Neural progenitor cell (in vitro differentiated cells): ENCODE measurements at places on chromosomes 12 and 14. TPM values are rescaled to one million over a fixed set of nuclear protein-coding genes. Genes with fewer than 3 reads are reported as not detected.

BCDIN3D gene
- total RNA-seq: 3.8 and 5.3 TPM in 2 replicates

MSRB3 gene
- total RNA-seq: 3.7 and 5.4 TPM in 2 replicates

GPR84 gene
- not detected in 2 replicates for total RNA-seq

CFAP73 gene
- 0.19 TPM in 1 of 2 replicates, not detected in the other for total RNA-seq

TSPAN8 gene
- total RNA-seq: not detected in 2 replicates

TCL1A gene
- total RNA-seq: not detected in 2 replicates

STON2 gene
- total RNA-seq: 25.0 and 31.1 TPM in 2 replicates

KLRC3 gene
- not detected in 2 replicates for total RNA-seq

ACSS3 gene
- 22.9 and 26.5 TPM in 2 replicates for total RNA-seq

TAS2R7 gene
- not detected in 2 replicates for total RNA-seq

TSPAN19 gene
- total RNA-seq: 4.3 and 5.0 TPM in 2 replicates

TMPRSS12 gene
- not detected in 2 replicates for total RNA-seq

PSMA6 gene
- 241 and 344 TPM in 2 replicates for total RNA-seq

TIMM9 gene
- total RNA-seq: 74.1 and 97.2 TPM in 2 replicates

CNIH1 gene
- total RNA-seq: 192 and 205 TPM in 2 replicates

ARHGDIB gene
- not detected in 2 replicates for total RNA-seq

SMCO2 gene
- not detected in 2 replicates for total RNA-seq

AGAP2 gene
- total RNA-seq: 1.7 and 2.7 TPM in 2 replicates

GARIN6 gene
- total RNA-seq: not detected in 2 replicates

TMEM119 gene
- 0.97 and 2.0 TPM in 2 replicates for total RNA-seq

AMDHD1 gene
- total RNA-seq: 1.1 and 2.2 TPM in 2 replicates

GUCY2C gene
- total RNA-seq: not detected in 2 replicates

FAM181A gene
- not detected in 2 replicates for total RNA-seq

ARID2 gene
- total RNA-seq: 73.3 and 86.4 TPM in 2 replicates

EMP1 gene
- total RNA-seq: 0.43 TPM in 1 of 2 replicates, not detected in the other

RASSF3 gene
- 11.8 and 14.5 TPM in 2 replicates for total RNA-seq

DNAJC22 gene
- total RNA-seq: 0.34 and 0.39 TPM in 2 replicates

CELA1 gene
- total RNA-seq: not detected in 2 replicates

CLEC2A gene
- total RNA-seq: not detected in 2 replicates

IL23A gene
- 0.31 and 1.5 TPM in 2 replicates for total RNA-seq

INSM2 gene
- total RNA-seq: not detected in 2 replicates

C12orf50 gene
- total RNA-seq: not detected in 2 replicates

IQSEC3 gene
- total RNA-seq: 0.09 and 1.0 TPM in 2 replicates

PPP1CC gene
- 408 and 629 TPM in 2 replicates for total RNA-seq

OR4E2 gene
- not detected in 2 replicates for total RNA-seq

PLEKHG7 gene
- not detected in 2 replicates for total RNA-seq

KCNK13 gene
- not detected in 2 replicates for total RNA-seq

INHBC gene
- total RNA-seq: 0.06 TPM in 1 of 2 replicates, not detected in the other

LRRK2 gene
- 0.03 and 0.11 TPM in 2 replicates for total RNA-seq
